AG04450 (cell line): ENCODE measurements at places on chromosomes 16 and 17. TPM values are rescaled to one million over a fixed set of nuclear protein-coding genes. Genes with fewer than 3 reads are reported as not detected.

- DNase-seq, result no peak
Measured at GRCh38 chr17:1272701-1273100, 2.5 kb downstream of the BHLHA9 start.

GRCh38 chr16:87012954-87013938 is 303.9 kb downstream of the C16orf95 start:
- no peak for DNase-seq

- no peak for DNase-seq
Measured at GRCh38 chr16:7638306-7638705, 305.7 kb downstream of the RBFOX1 start.

DNA sequence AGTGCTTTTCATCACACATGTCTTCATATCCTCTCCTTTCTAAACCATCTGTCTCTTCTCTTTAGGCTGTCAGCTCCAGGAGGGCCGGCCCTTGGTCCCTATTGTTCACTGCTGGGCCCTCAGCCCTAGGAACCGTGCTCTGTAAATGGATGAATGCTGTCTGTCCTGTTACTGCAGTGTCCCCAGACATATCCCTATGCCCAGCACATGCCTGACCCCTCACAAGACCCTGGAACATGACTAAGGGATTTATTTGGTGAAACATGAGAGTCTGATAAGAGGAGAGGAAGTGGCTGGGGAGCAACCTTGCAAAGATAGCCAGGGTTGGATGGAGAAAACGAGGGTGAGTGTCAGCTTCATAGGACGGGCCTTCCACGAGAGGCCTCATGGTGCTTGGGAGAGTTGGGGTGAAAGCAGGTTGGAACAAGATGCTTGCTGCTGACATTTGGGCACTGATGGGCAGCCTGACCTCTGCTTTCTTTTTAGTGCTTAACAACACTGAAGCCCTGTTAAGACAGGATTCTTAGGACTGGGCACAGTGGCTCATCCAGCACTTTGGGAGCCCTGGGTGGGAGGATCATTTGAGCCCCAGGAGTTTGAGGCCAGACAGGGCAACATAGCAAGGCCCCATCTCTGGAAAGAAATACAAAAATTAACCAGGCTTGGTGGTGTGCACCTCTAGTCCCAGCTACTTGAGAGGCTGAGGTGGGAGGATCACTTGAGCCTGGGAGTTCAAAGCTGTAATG is 39.0 kb downstream of the ABCC1 start:
- no peak for DNase-seq

DNA sequence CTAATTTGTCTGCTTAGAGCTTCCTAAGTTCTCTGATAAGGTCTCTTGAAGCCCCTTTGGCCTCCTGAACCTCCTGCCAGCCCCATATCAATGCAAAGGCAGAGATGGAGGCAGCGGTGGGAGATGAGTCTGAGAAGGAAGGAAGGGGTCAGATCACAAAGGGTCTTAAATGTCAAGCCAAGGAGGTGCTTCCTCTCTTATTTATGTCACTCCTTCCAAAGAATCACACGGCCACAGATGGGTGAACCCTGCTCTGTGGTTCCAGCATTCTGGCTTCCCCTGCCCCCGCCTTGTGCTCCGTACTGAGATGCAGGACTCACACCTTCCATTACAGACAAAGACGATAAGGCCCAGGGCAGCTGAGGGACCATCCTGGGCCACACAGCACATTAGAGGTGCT is 96.3 kb downstream of the GSG1L start:
- DNase-seq, result no peak

DNA sequence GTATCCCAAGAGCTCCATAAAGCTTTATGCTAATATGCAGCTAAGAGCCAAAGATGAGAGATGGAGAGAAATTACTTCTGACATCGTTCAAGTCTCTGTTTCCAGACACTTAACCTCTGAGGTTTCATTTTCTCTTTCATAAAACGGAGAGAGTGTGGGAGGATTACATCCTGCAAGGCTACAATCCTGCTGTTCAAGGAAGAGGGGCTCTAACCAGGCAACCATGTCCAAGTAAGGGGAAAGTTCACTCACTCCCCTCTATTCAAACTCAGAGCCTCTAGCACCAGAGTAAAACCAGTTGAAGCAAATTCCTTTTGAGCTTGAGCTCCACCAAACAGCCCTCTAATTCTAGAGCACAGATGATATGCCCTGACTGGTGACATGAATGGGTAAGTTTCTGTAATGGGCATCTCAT is 397.4 kb downstream of the NPIPA8 start:
- no peak for DNase-seq

GRCh38 chr16:65274566-65274965 is 152.7 kb upstream of the CDH11 start:
- no peak for DNase-seq

- DNase-seq, result no peak
Measured at GRCh38 chr17:66655861-66656260, 179.1 kb upstream of the CACNG5 start.

Gene PIPOX
- polyA plus RNA-seq, result 0.74 and 0.79 TPM in 2 replicates

Gene CDC6
- polyA plus RNA-seq, result 8.6 and 9.1 TPM in 2 replicates
